Upper lobe of right lung (tissue), 1 donor: ENCODE measurements at places on chromosomes 1 and 21.

DNA sequence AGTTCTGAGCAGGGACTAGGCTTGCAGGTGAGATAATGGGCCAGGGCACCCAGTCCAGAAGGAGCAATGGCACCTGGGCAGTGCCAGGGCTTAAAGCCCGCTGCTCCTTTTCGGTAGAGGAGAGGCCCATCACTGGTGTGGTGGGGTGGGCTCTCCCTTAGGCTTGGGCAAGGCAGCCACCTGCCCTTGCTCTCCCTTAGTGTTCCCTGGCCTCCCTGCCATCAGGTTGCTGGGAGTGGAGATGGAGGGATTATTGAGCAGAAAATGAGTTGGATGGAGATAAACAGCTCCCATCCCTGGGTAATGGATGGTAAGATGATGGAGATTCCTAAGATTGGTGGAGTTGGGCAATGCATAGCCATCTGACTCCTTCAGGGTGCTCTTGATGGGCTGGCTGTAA is 7.9 kb downstream of the MYOG start:
- no peak for DNase-seq

- DNase-seq: no peak
These were observed 279.1 kb downstream of the DNM3 start for GRCh38 chr1:172120381-172120780.

GRCh38 chr1:152743371-152744145 is 14.3 kb upstream of the KPRP start:
- DNase-seq: no peak

- peak; percentile 83 for DNase-seq
These were observed 338 bp downstream of the ACAP3 start for GRCh38 chr1:1307261-1307922.

DNA sequence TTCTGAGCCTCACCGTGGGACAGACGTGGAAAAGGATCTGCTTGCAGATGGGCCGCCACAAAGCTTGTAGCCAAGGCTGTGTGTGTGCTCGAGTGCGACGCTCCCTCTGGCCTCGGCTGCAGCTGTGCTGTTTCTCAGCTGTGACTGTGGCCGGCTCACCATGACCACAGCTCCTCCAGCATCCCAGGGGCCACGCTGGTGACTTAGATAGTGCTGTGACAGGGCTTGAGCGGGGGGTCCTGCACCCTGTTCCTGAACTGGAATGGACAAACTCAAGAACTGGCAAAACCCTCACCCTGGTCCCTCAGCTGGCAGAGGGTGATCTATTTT is 17.4 kb upstream of the ACTRT2 start:
- no peak for DNase-seq
